Progenitor cell of endocrine pancreas (in vitro differentiated cells): ENCODE measurements at places on chromosomes 1 and 21.

- DNase-seq: no peak
These were observed 215.5 kb downstream of the KCNJ6 start for GRCh38 chr21:37700641-37701202.

GRCh38 chr1:205255941-205256780 lies 28.4 kb downstream of the TMCC2 start:
- peak; percentile 79 for DNase-seq

DNA sequence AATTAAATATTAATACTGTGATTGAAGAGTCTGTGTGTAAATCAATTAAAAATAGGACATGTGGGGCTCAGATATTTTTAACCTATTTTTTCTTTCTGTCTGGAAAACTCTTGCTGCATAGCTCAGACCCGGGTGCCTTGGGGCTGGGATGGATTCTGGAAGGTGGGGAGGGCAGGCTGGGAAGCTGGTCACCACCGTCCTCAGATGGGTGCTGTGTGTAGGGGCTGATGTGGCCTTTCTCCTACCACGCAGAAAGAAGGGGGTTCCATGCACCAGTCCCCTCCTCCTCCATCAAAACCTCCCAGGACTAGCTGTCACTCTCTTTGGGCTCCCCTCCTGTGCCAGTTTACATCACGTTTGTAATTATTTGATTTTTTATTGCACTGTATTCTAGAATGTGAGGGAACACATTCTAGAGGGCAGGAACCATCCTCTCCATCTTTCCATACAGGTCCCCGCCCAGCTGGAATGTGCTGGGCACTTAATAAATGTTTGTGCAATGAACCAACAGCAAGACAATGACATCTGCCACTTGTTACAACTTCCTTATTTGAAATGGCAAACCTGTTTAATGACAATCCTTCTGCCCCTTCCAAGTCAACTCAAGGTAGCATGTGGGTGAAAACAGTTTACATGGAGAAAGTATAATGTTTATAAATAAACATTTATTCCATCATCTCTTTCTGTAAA lies 104.3 kb downstream of the EDEM3 start:
- DNase-seq: no peak

GRCh38 chr1:37930246-37931101 lies 16.4 kb downstream of the INPP5B start:
- no peak for DNase-seq

GRCh38 chr1:207814469-207814868 lies 62.6 kb downstream of the CD46 start:
- no peak for DNase-seq

DNA sequence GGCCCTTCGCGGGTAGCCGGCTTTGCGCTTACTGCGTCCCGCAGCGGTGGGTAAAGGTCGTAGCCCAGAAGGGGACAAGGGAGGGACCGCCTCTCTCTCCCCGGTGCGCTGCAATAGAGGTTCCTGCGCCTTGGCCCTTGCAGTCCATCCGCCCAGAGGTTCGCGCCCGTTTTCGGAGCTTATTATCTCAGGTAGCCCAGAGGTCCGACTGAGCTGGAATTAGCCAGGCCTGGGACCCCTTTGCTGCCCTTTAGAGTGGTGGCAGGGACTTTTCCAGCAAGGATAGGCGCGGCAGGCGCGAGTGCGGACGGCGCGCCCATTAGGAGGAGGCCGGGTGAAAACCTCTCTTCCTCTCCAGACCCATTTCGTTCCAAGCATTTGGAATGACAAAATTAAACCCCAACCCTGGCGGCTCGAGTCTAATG lies 5.0 kb downstream of the LHX4 start:
- no peak for DNase-seq

- no peak for DNase-seq
These were observed 12.8 kb downstream of the WDR3 start for GRCh38 chr1:117942293-117942692.

- DNase-seq: peak; percentile 23
These were observed 4.0 kb downstream of the HAO2 start for GRCh38 chr1:119372503-119373086.

DNA sequence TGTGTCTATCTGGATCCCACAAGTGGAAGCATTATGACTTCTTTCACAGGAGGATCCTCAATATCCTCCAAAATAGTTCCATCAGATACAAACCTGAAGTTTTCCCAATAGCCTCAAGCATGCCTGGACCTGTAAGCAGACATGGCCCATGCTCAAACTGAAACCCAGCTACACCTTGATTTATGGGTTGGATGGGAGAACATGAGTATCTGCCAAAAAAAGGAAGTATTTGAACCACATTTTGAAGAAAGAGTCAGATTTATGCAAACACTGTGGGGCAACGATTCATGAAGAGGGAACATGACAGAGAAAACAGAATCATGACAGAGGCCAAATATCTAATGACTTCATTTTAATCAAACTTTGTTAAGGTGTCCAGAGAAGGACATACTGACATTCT lies 351.0 kb upstream of the NFIA start:
- DNase-seq: no peak

GRCh38 chr1:183372586-183373230 lies 45.5 kb downstream of the NMNAT2 start:
- DNase-seq: no peak

- DNase-seq: no peak
These were observed 255.6 kb upstream of the DPYD start for GRCh38 chr1:98176414-98176813.
